ENCODE measurements at places on chromosomes 7 and 10.

DNA sequence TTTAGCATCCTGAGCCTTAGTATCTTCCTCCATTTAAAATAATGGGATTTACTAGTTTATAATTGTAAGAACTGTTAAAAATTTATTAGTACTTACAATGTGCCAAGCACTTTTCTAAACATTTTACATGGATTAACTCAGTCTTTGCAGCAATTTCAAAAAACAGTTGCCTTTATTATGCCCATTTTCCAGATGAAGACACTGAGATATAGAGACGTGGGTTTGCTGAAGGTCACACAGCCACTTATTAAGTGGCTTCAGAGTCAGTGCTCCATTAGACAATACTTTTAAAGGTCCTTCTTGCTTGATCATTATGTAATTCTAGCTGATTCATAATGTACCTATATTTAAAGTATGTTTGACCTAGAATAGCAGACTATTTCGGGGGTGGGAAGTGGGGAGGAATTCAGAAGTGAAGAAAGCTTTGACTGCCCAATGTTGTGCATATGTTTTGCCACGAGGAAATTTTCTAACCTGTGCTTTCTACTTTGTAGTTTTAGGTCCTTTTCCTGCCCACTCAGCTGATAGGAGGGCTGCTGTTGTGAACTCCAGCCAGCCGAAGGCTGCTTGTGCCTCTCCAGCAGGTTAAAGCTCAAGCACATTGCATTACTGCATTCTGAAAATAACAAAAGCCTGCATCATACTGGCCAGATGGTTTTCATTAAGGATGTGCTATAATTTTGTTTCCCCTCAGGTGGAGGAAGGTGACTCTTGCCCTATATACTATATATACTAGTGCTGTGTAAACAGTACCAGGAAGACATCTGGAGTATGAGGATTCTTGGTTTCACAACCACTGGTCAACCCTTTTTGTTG lies 4.3 kb downstream of the PLEKHA8 start:
- DNase-seq, result no peak

- no peak for DNase-seq
These were observed 10.7 kb downstream of the INPP5A start for GRCh38 chr10:132548106-132548823.

- DNase-seq, result no peak
These were observed 651.5 kb downstream of the TNS3 start for GRCh38 chr7:46930366-46930765.

DNA sequence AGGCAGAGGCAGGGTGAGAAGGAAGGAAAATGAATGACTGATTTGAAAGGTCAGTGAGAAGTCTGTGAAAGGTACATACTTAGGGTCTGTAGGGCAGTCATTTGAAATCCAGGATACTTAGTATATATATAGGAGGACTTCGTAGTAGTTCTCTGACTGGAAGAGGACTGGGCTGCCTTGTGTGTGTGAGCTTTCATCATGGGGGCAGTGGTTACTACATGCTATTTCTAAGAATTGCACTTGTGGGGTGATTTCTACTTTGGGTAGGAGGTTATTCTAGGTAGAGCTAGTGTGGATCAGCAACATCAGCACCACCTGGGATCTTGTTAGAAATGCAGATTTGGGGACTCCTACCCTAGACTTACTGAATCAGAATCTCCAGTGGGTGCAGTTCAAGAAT lies 104.1 kb downstream of the AUTS2 start:
- DNase-seq, result no peak

- DNase-seq, result no peak
These were observed 231.0 kb downstream of the DIP2C start for GRCh38 chr10:458421-458851.

DNA sequence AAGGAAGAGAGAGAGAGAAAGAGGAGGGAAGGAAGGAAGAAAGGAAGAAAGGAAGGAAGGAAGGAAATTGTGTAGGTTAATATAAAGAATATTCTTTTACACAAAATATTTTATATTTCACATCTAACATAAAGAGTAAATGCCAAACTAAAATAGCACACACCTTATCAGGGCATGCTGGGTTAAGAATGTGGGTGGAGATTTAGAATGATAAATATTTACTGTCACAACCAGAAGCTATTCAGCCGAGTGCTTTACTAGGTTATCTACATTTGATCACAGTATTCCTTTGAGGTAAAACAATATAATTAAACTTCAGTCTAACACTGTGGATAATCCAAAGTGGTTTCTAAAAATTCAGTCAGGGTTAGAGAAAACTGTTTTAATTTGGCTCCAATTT lies 103.3 kb downstream of the SEMA3A start:
- no peak for DNase-seq

DNA sequence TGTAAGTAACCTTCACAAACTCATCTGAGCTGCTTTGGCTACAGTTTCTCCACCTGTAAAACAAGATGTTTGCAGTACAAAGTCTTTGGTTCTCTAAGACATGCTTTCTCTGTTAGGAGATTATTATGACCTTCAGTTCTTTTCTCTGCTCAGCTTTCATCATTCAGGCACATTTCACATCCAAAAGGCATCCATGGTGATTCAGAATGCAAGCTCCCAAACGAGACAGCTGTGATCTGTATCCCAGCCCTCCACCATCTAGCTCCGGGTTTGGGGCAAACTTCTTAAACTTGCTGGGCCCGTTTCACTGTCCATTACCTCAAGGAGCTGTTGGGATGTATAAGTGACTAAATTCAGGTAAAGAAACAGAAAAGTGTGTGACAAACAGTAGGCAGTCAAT lies 95.8 kb upstream of the COL1A2 start:
- DNase-seq, result no peak

GRCh38 chr10:74391786-74392185 lies 240.8 kb downstream of the ADK start:
- no peak for DNase-seq

- no peak for DNase-seq
These were observed 24.4 kb upstream of the ZNF273 start for GRCh38 chr7:64878684-64879083.

GRCh38 chr10:43090188-43090587 lies 13.3 kb downstream of the RET start:
- no peak for DNase-seq

GRCh38 chr7:133753513-133753912 lies 373.6 kb upstream of the LRGUK start:
- no peak for DNase-seq

DNA sequence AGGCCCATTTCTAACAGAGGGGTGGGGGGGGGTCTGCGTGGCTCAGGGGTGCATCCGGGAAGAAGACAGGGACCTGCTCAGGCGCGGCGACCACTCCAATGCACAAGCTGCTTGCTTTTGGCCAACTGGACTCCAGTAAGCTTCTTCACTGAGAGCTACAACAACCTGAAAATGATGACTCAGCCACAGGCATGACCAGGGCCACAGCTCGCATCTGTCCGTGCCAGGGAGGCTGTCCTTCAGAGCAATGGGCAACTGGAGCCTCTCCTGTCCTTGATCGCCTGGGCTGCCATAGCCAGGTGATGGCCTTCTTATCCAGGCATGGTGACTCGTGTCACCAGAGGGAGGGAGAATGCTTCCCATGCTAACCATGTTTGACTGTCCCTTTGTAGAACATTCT lies 81.6 kb upstream of the RNF32 start:
- DNase-seq, result no peak

DNA sequence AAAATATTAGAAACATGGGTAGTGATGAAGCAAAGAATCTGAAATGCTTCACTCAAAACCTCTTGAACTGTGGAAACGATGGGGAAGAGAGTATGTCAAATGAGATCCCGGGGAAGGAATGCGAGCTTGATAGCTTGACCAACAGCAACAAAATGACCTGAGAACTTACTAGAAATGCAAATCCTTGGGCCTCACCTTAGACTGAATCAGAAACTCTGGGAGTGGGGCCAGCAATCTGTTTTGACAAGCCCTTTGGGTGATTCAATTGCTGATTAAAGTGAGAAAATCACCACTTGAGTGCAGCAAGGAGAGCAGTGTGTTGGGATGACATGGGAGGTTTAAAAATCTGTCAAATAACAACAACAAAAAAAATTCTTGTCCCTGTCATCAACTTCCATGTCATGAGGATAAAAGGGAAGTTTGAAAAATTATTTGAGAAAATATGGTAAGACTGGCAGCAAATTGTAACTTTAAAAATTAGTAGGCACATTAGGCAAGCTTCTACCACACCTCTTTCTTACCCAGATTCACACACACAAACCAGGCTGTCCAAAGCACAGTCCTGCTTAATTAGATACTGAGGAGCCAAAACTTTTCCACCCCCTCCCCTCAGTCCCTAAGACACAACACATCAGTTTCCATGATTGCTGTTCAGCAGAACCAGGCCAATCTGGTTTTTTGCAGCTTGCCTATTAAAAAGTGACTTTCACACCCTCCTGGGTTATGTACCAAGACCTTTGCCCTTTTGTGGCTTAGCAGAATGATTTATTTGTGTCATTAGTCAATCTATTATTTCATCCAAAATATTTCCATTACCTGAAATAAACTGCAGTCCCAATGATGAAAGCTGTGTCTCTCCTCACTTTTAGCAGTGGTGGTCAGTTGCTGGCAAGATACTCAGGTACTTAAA lies 15.6 kb downstream of the CALCR start:
- no peak for DNase-seq

DNA sequence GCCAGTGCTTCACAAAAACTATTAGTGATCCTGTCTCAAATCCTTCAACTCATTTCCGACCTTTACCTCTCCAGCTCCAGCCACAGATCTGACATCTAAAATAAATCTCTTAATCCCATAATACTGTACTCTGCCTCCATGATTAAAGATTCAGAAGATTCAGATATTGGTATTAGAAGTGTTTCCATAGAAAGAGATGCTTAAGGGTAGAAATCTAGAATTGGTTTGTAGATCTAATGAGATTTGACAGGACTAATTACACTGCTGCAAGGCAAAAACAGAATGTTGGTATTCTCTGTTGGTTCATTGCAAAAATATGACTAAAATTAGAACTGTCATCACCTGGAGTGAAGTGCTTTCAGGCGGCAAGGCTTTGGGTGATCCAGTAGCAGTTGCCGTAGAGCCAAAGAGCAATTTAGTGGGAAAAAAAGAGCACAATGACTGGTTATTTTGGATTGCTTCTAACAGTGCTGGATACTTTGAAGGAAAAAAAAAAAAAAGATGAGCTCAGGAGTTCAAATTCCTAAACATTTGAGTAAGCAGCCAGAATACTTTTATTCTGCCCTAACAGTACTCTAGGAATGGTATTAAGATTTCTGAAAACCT lies 940.1 kb upstream of the SORCS1 start:
- no peak for DNase-seq

- DNase-seq, result no peak
These were observed 57.4 kb downstream of the TLL2 start for GRCh38 chr10:96456296-96456840.

GRCh38 chr10:15738270-15738925 lies 18.7 kb upstream of the ITGA8 start:
- DNase-seq, result no peak

- DNase-seq, result no peak
These were observed 160.9 kb downstream of the REEP3 start for GRCh38 chr10:63681993-63682697.

DNA sequence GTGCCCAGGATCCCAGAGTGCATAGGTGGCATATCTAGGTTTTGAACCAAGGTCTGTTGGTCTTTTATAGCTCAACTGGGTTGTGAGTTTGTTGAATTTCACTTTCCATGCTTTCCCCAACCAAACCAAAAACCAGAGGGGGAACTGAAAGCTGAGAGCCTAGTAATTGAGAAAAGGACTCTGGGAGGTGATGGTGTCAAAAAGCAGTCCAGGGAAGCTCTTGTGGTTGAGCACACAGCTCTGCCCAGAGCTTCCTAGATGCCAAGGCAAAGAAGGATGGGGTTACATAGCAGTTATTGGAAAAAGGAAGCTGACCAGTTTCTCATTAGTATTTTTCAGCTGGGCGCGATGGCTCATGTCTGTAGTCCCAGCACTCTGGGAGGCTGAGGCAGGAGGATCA lies 9.9 kb downstream of the POR start:
- no peak for DNase-seq

GRCh38 chr7:2893411-2893861 lies 49.3 kb upstream of the GNA12 start:
- DNase-seq, result no peak

DNA sequence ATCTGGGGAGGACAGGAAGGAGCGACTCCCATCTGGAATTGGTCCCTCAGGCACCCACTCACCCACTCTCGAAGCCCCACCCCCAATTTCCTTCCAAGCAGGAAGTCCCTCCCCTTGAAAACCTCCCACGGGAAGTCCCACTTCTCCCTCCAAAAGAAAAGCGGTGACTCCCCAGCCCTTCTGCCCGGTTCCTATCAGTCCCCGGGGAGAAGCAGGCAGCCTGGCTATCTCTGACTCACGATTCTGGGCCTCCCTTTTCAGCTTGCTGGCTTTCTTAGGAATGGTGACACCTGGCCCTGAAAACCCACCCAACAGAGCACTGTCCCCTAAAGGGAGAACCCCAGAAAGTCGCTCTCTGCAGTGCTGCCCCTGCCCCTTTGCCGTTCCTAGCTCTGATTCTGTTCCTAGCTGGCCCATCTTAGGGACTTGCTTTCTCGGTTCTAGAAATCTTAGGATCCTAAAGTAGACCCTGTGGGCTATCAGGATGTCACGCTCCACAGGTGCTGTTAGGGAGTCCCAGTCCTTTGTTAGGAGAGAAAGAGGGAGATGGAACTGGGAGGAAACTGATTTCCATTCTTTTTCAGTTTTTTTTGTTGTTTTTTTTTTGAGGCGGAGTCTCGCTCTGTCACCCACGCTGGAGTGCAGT lies 6.0 kb downstream of the TSC22D4 start:
- no peak for DNase-seq

GRCh38 chr7:49700841-49701240 lies 72.6 kb upstream of the VWC2 start:
- DNase-seq, result no peak

- no peak for DNase-seq
These were observed 108.2 kb downstream of the PLCE1 start for GRCh38 chr10:94101894-94102293.

- no peak for DNase-seq
These were observed 65.1 kb upstream of the BET1 start for GRCh38 chr7:94069162-94069739.

Data from stimulated activated CD4-positive, alpha-beta T cell treated with anti-CD3 and anti-CD28 coated beads, Interleukin-2, amount 100 ng/mL, for 48 hours (primary cell).